ENCODE measurements at places on chromosomes 5 and 9.
A peak's percentile ranks its signal among the peaks of the same experiment; 100 is the strongest.

DNA sequence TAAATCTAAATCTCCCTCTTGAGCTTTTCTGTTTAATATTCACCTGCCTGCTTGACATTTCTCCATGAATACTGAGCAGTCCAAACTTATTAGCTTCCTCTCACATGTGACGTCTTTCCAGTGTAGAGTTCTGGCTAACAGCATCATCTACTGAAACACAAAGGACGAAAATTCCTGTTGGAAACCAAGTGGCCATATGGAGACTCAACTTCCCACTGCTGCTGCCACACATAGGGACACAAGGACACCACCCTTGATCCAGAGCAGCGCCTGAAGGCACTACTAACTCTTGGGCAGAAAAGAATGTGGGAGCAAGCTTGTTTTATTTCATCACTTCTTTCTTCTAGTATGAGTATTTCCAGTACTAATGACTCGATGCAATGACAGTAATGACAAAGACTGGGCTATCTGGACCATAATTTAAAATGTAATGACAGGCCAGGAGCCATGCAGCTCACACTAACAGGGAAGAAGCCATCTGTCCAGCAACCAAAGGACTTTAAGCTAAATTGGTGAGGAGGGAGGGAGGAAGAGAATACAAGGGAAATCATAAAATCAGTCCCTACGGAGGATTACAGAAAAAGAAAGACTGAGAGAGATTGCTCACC lies 19.2 kb downstream of the RNF130 start:
- DNase-seq: no peak

DNA sequence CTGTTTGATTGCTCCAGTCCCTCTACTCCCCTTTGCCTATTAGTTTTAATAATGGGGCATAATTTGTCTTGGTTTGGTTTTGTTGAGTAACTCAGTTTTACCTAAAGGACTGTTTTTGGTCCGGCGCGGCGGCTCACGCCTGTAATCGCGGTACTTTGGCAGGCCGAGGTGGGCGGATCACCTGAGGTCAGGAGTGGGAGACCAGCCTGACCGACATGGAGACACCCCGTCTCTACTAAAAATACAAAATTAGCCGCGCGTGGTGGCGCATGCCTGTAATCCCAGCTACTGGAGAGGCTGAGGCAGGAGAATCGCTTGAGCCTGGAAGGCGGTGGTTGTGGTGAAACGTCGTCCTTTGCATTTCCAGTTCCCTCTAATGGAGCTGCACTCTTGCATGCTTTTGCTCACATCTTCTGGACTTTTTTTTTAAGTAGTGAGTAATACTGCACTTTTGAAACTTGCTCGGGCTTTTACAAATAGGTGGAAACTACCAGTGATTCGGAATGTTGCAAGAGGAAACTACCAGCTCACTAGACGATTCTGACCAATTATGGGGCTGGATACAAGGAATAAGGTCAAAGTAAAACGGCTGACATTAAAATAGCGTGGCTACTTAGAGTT lies 721 bp upstream of the MAML1 start:
- no peak for DNase-seq

DNA sequence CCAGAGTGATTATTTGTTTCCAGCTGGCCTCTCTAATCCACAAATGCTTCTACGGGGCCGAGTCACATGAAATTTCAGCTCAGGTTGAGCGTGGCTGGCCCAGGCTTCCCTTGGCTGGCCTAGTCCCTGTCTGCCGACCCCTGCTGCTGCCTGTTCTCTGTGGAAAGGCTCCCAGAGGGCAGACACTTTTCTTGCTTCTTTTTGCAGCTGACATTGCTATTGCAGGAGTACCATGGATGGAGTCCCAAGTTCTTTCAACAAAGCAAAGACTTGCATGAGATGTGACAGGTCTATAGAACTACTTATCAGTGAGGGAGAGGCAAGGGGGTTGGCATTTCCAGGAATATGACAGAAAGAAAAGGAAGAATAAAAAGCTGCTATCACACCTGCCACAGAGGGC lies 287.4 kb upstream of the ARRDC3 start:
- DNase-seq: no peak

GRCh38 chr5:27906931-27907601 lies 868.7 kb upstream of the CDH9 start:
- DNase-seq: peak; percentile 28

- no peak for DNase-seq
Observed at GRCh38 chr9:114818178-114818577, 12.3 kb upstream of the TNFSF15 start.

DNA sequence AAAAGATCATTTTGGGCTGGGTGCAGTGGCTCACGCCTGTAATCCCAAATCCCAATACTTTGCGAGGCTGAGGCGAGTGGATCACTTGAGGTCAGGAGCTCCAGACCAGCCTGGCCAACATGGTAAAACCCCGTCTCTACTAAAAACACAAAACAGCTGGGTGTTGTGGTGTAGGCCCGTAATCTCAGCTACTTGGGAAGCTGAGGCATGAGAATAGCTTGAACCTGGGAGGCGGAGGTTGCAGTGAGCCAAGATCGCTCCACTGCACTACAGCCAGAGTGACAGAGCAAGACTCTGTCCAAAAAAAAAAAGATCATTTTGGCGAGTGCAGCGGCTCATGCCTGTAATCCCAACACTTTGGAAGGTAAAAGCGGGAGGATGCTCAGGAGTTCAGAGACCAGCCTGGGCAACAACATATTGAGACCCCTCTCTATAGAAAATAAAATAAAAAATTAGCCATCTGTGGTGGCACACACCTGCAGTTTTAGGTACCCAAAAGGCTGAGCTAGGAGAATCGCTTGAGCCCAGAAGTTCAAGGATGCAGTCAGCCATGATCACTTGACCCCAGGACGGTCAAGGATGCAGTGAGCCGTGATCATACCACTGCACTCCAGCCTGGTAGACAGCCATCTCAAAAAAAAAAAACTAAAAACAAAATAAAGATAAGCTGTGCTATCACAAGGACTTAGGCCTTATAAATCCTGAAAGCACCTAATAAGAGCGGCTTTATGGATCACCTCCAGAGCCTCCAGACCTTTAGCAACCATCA lies 16.2 kb downstream of the PPP2CA start:
- DNase-seq: no peak
